ENCODE measurements at places on chromosomes 6 and 20.

- DNase-seq, result no peak
Measured at GRCh38 chr6:66578362-66578761, 871.3 kb upstream of the EYS start.

GRCh38 chr6:15690510-15690909 is 27.7 kb upstream of the DTNBP1 start:
- DNase-seq, result no peak

- DNase-seq, result no peak
Measured at GRCh38 chr20:35151736-35152135, 4.6 kb upstream of the EDEM2 start.

DNA sequence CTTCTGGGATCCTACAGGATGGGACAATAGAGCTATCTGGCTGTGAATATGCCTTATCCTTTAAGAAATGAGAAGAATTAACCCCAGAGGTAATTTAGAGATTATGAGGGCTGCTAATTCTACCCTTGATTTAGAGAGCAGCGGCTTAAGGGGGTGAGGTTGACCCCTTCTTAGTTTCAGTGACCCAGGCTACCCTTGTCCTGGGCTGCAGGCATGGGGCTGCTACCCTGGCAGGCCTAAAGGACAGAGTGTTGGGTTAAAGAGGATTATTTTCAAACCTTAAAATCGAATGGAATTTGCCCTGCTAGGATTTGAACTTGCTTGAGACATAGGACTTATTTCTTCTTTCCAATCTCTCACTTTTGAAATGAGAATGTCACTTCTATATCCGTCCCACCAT is 1343.4 kb downstream of the HACE1 start:
- DNase-seq, result no peak

- no peak for DNase-seq
Measured at GRCh38 chr6:112603726-112604125, 256.6 kb downstream of the RFPL4B start.

DNA sequence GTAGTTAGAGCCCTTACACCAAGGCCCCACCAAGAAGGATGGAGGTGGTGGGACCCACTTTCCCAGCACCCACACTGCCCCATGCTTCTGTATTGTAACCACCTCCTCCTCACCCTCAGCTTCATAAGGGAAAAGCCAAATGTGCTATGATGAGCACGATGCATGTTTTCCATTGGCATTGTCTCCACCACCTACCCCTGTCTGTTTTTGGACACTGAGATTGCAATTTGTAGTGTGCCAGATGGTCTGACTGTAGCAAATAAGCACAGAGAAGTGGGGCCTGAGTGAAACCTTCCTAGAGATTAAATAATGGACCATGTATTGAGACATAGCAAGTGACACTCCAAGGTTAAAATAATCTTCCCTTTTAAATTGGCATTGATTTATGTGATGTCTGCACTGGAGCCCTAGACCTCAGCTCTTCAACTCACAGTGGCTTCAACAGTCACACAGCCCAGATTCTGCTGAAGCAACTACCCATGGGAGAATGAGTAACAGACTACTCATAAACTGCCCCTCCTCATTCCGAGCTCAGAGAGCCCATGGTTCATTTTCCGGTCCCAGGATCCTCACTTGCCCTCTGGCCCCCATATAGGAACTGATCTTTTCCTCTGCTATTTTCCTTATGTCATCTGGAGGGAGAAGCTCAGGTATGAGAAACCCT is 177.9 kb downstream of the COL9A1 start:
- DNase-seq, result no peak

- DNase-seq, result no peak
Measured at GRCh38 chr6:135094403-135094821, 39.8 kb upstream of the HBS1L start.

- no peak for DNase-seq
Measured at GRCh38 chr20:58824843-58825242, 25.9 kb downstream of the GNAS-AS1 start.

DNA sequence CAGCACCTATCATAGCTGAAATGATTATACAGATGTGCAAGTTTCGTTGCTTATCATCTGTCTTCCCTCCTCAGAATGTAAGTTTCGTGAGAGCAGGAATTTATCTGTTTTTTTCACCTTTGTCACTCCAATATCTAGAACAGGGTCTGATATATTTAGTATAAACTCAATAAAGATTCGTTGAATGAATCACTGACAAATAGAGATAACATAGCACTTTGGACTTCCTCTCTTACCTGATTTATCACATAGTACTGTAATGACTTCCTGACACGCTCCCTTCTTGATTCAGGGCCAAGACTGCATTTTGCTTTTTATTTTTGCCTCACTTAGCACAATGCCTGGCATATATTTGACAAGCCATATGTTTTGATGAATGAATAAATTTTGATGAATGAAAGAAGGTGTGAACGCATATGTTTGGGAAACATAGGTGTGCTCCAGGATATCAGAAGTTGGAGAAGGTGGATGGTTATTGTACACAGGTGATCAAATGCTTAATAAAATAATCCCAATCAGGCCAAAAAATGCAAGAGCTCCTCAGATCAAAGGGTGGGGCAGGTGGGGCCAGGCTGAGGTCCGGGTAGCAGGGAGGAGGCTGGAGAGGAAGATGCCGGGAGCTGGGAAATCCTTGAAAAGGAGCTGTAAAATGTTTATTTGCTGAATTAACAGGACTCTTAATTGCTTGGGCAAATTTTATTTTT is 33.0 kb downstream of the PIM1 start:
- DNase-seq, result no peak

DNA sequence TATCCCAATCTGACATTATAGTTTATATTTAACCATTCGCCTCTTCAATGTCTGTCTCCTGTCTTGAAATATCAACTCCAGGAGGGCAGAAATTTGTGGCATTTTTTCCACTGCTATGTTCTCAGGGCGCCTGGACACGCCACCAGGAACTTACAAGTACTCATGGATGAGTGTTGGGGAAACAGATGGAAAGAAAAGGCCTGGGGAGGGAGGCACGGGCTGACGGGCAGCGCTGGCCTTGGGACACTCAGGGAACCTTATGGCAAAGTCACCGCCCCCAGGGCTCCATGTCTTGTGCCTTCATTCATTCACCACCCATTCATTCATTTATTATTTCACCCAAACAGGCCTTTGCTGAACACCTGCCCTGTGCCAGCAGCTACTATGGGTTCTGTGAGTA is 222.9 kb downstream of the PREX1 start:
- no peak for DNase-seq

DNA sequence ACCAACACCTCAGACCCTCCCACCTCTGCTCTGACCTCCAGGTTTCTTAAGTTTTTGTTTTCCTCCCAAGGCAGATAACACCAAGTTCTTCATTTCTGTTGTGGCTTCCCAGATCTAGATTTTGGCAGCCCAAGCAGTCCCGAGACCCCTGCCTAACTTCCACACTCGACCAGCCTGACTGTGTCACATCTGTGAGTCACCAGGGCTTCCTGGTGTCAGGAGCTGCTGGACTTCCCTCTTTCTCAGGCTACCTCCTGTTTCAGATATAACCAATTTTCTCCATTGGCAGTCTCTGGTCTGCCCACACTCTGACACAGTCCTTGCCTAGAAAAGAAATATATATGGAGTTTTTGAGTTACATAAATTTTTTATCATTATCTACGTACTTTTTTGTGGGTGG is 46.1 kb upstream of the CCN6 start:
- no peak for DNase-seq

- DNase-seq, result no peak
Measured at GRCh38 chr6:113949499-113949898, 21.4 kb downstream of the HDAC2 start.

- no peak for DNase-seq
Measured at GRCh38 chr20:16400234-16400633, 173.0 kb downstream of the KIF16B start.

GRCh38 chr20:53706008-53706465 is 112.4 kb upstream of the ZNF217 start:
- DNase-seq, result no peak

DNA sequence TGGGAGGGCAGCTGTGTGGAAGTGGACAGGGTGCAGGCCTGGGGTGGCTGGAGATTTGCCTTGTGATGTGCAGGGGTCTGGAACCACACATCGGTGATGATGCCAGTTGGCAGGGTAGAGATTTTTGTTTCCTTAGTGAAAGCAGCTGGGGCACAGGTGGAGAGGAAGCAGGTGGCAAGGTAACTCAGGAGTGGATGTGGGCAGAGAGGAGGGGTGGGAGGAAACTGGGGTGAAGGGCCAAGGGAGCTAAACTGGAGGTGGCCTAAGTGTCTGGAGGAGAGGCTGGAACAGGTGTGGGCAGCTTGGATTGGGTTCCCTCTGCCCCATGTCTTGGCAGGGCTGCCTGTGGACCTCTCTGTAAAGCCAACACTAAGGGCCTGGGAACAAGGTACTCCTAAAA is 4.7 kb upstream of the SCUBE3 start:
- DNase-seq, result peak; percentile 47

- DNase-seq, result no peak
Measured at GRCh38 chr6:142821860-142822259, 123.1 kb downstream of the HIVEP2 start.

DNA sequence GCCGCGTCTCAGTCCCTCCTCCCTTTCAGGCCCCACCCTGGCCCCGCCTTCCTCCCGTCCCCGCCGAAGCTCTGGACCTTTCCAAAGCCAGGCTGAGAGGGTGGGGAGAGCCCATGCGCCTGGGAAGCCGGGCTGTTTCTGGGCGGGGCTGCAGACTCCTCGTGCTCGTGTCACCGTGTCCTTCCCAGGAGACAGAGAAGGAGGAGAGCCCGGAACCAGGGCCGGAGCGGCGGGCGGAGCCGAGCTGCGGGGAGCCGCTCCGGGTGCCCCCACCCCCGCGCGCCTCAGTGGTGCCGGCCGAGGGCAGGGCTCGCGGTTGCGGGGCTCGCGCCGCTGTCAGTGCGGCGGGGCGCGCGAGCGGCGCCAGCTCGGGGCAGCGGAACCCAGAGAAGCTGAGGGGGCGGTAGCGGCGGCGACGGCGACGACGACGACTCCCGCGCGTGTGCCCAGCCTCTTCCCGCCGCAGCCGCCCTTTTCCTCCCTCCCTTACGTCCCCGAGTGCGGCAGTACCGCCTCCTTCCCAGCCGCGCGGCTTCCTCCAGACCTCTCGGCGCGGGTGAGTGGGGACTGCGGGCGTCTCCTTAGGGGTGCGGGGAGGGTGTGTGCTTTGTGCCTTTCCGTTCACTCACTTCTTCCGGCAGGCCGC is at the start of gene RALY:
Gene RALY, plus strand, starts transcription at position 336 of the 646 bp plus-strand sequence. CDS start 78,164 bp downstream, outside the sequence.
- DNase-seq, result no peak

DNA sequence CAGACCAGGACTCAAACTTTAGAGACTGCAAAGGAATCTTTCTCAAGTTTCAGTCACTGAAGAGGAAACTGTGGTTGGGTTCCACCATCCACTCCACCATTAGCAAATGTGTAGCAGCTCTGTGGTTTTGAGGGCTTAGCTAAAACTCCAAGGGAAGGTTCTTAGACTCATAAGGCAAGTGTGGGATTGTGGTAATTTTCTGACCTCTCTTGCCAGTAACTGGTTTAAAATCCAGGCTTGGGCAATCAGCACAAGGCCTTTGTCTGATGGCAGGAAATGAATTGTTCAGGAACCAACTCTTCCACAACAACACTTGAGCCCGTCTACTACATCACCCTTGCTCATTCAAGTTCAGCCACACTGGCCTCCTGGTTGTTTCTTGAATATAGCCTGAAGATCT is 68.6 kb upstream of the FBXL4 start:
- no peak for DNase-seq

GRCh38 chr20:10619427-10619826 is 54.4 kb downstream of the JAG1 start:
- no peak for DNase-seq

- peak; percentile 59 for DNase-seq
Measured at GRCh38 chr6:36677059-36677749, 1.3 kb upstream of the CDKN1A start.

GRCh38 chr6:169184419-169184818 is 69.2 kb downstream of the THBS2 start:
- DNase-seq, result no peak

GRCh38 chr6:161151660-161152526 is 122.0 kb downstream of the AGPAT4 start:
- DNase-seq, result peak; percentile 18

- DNase-seq, result no peak
Measured at GRCh38 chr6:130162421-130162820, 60.3 kb downstream of the SAMD3 start.

GRCh38 chr6:104705095-104705707 is 154.5 kb downstream of the HACE1 start:
- DNase-seq, result no peak

DNA sequence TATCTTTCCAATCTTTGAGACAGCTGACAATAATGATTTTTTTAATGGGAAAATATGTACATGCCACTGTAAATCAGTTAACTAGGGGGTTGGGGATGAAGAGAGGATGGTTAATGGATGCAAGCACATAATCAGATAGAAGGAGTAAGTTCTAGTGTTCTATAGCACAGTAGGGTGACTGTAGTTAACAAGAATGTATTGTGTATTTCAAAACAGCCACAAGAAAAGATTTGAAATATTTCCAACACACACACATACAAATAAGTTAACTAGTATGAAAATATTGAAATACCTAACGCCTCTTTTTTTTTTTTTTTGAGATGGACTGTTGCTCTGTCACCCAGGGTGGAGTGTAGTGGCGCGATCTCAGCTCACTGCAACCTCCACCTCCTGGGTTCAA is 153.4 kb upstream of the SALL4 start:
- no peak for DNase-seq

- DNase-seq, result no peak
Measured at GRCh38 chr6:167691533-167692312, 135.0 kb upstream of the AFDN start.

- no peak for DNase-seq
Measured at GRCh38 chr20:61219021-61219431, 33.0 kb upstream of the CDH4 start.

GRCh38 chr6:35019831-35020230 is 121.3 kb downstream of the TCP11 start:
- no peak for DNase-seq

- no peak for DNase-seq
Measured at GRCh38 chr20:2809690-2810089, 5.1 kb upstream of the C20orf141 start.

DNA sequence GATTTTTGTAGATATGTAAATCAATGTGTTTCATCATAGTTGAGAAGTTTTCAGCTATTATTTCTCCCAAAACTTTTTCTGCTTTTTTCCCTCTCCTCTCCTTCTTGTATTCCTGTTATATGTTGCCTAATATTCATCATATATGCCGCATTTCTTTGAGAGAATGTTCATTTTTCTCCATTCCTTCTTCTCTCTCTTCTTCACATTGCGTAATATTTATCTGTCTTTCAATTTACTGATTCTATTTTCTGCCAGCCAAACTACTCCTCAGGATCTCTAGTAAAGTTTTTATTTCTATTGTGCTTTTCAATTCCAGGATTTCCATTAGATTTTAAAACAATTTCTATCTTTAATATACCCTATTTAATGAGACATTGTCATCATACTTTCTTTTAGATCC is 896.8 kb downstream of the EPHA7 start:
- no peak for DNase-seq

- no peak for DNase-seq
Measured at GRCh38 chr6:105024803-105025202, 67.9 kb downstream of the LIN28B start.
